Mucosa of gallbladder (tissue), 1 donor: ENCODE measurements at places on chromosomes 11 and 22. TPM values are rescaled to one million over a fixed set of nuclear protein-coding genes. Genes with fewer than 3 reads are reported as not detected.

Gene CABP7
- total RNA-seq, result not detected

Gene SUSD2
- 2.0 TPM for total RNA-seq

- DNase-seq, result no peak
Measured at GRCh38 chr11:115893461-115894099, 389.4 kb upstream of the CADM1 start.

DNA sequence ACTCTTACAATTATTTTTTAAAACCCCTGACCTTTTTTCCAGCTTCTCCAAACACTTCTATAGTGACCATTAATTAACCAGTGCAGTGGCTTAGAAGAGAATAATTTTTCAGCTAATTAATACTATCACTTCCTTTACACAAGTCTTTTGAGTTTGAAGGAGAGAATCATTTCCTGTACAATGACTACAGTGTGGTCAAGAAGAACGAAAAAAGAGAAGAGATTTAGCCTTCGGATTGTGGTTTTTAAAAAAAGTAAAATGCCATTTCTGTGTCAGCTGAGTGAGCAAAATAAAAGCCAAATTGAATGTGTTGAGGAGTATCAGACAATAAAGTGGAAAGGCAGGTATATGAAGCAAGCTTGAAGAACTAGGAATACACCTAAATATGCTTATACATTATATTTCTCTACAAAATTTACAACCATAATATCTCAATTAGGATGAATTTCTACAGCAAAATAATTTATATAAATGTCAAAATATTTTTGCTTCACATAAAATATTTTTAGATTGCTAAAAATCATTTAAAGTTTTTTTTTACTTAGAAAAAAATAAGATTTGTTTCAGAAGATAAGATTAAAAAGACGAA is 1155.2 kb upstream of the CNTN5 start:
- DNase-seq, result no peak

DNA sequence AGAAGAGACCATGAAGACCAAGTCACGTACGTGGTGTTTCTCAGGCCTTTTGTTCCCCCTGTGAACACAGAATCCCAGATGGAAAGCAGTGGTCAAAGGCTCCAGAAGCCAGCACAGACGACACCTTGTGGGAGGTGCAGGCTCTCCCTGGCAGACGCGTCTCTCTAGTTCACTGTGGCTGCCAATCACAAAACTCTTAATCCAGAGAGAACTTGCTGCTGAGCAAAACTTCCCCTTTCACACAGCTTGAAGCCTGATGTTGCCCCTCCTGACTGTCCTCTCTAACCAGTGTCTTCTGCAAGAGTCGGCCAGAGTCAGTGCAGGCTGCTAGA is 67.1 kb downstream of the PIWIL3 start:
- no peak for DNase-seq

GRCh38 chr11:11740073-11740702 is 101.6 kb upstream of the USP47 start:
- no peak for DNase-seq

DNA sequence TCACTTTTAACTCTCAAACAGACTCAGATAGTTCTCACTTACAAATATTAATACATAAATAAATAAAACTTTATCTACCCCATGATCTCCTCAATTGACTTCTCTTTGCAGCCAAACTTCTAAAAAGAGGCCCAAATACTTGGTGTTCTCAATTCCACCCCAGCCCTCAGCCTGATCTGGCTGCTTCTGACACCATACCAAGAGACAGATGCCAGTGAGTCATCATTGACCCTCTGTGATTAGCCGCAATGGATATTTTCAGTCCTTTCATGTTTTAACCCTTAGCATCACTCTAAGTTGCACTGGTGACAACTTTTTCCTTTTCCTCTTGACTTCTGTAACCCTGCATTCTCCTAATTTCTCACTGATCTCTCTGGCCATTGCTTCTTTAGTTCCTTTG is 184.1 kb upstream of the ARHGAP20 start:
- DNase-seq, result no peak

DNA sequence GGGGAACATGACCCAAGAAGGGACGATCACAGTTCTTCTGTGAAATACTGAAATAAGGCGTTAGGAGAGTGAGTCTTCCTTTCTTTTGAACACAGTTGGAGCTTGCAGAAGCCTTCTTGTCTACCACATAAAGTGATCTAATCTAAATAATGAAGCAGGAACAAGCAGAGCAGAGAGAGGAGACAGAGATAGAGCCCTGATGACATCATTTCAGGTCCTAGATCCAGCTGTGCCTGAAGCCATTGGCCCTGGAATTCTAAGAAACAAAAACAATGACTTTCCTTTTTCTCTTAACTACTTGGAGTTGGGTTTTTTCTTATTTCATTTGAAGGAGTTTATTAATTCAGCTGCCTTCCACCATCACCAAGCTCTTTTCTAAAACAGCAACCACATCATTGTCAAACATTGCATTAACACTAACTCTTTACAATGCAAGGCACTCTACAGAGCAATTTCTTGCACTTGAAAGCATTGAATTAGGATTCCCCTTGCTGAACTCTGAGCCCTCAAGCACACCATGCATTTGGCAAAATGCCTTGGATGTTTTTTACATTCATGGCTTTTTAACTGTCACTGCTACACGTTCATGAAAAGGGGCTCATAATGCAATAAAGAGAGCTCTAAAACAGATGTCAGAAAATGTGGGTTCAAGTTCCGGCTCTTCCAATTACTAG is 117.2 kb upstream of the TIMP3 start:
- DNase-seq, result no peak

DNA sequence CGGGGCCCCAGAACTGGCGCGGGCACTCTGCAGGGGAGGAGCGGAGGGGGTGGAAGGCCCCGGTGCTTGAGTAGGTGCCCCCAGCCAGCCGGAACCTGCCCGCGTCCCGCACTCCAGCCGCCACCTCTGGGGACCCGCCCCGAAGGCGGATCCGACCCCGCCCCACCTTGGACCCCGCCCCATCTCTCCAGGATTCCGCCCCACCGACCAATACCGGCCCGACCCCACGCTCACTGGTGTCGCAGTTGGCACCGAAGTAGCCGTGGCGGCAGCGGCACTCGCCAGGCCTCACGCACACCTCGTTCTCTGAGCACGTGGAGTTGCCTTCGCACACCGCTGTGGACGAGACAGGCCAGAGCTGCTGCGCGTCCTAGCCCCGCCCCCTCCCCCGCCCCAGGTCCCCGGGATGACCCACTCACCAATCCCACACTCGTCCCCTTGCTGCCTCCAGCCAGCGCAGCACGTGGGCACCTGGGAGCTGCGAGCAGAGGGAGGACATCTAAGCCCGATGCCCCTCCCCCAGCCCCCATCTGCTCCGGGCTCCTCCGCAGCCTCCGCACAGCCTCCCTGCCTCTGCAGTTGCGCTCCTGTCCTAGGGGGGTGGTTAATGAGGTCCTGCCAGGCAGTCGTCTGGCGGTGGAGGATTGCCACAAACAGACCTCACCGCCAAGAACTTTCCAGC is 6.0 kb downstream of the SCARF2 start:
- no peak for DNase-seq
